ENCODE measurements at places on chromosomes 13 and 19. TPM values are rescaled to one million over a fixed set of nuclear protein-coding genes. Genes with fewer than 3 reads are reported as not detected.

- no peaks in the 10 kb centered on the region for H3K27me3 ChIP-seq
- no peak overlapping the region for H3K4me3 ChIP-seq
- DNase-seq = no peak
- no peaks in the 10 kb centered on the region for H3K36me3 ChIP-seq
These were observed 1258.9 kb downstream of the EFNB2 start for GRCh38 chr13:105276571-105276970.

Gene CYP2A6
- total RNA-seq = not detected

GRCh38 chr13:60075850-60076249 is 87.9 kb downstream of the DIAPH3 start:
- no peak overlapping the region for H3K27ac ChIP-seq
- no peak overlapping the region for H3K4me3 ChIP-seq
- DNase-seq = peak; percentile 4
- no peaks in the 10 kb centered on the region for H3K27me3 ChIP-seq
- no peaks in the 10 kb centered on the region for H3K36me3 ChIP-seq

GRCh38 chr13:44243198-44243857 is 130.3 kb upstream of the SERP2 start:
- peak; percentile 96 for DNase-seq
- no peaks in the 10 kb centered on the region for H3K27me3 ChIP-seq

- no peaks in the 10 kb centered on the region for H3K4me1 ChIP-seq
- no peak overlapping the region for H3K4me3 ChIP-seq
- H3K27me3 ChIP-seq = no peaks in the 10 kb centered on the region
- no peak for DNase-seq
- no peaks in the 10 kb centered on the region for H3K36me3 ChIP-seq
- H3K27ac ChIP-seq = no peak overlapping the region
These were observed 46.0 kb downstream of the PRR20E start for GRCh38 chr13:57212989-57213388.

DNA sequence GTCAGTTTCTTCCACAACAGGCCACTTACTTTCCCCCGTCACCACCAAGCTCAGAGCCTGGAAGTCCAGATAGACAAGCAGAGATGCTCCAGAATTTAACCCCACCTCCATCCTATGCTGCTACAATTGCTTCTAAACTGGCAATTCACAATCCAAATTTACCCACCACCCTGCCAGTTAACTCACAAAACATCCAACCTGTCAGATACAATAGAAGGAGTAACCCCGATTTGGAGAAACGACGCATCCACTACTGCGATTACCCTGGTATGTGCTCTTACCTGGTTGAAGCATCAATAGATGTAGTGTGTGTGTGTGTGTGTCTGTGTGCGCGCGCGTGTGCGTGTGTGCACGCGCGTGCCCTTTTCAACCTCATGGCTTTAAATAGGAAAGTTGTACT is 3.7 kb downstream of the KLF5 start:
- DNase-seq = no peak
- H3K4me1 ChIP-seq = peaks cover 9% of the 10 kb centered on the region
- H3K36me3 ChIP-seq = peaks cover 20% of the 10 kb centered on the region
- no peaks in the 10 kb centered on the region for H3K27me3 ChIP-seq
- H3K4me3 ChIP-seq = no peak overlapping the region
- H3K27ac ChIP-seq = no peak overlapping the region

Gene CGB1
- not detected for total RNA-seq

GRCh38 chr13:30966101-30966500 is 33.6 kb downstream of the TEX26 start:
- no peaks in the 10 kb centered on the region for H3K4me1 ChIP-seq
- H3K36me3 ChIP-seq = no peaks in the 10 kb centered on the region
- H3K27me3 ChIP-seq = no peaks in the 10 kb centered on the region
- DNase-seq = no peak
- H3K27ac ChIP-seq = no peak overlapping the region
